COLO829 (cell line): ENCODE measurements at places on chromosomes 6 and 20.

- no peak for DNase-seq
Measured at GRCh38 chr20:49906615-49907154, 8.6 kb downstream of the SPATA2 start.

DNA sequence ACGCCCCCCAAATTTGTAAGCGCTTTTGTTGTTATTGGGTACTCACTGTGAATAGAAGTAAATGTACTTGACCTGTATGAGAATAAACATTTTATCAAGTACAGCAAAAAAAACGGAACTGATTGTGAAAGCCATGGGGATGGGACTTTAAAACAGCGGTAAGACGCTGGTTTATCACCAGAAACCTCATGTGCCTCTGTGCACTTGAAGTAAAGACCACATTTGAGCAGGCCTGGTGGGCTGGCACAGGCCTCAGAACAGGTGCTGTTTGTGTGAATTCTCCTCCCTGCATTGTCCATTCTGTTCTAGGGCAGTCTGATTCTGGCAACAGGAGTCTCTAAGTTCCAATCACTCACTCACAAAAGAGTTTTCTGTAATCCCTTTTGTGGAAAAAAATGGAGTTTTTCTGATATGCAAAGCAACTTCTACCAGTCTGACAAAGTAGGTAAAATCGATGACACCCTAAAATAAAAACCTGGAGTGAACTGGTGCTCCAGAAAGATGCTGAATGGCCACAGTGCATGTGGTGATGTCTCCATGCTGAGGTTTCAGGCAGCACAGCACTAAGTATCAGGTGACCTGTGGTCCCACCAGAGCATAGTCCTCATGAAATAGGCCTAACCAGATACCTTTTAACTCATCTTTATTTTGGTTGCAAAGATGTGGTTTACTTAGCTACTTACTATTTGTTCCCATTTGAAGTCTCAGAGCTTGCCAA, 53.9 kb downstream of the STX7 start:
- no peak for DNase-seq

DNA sequence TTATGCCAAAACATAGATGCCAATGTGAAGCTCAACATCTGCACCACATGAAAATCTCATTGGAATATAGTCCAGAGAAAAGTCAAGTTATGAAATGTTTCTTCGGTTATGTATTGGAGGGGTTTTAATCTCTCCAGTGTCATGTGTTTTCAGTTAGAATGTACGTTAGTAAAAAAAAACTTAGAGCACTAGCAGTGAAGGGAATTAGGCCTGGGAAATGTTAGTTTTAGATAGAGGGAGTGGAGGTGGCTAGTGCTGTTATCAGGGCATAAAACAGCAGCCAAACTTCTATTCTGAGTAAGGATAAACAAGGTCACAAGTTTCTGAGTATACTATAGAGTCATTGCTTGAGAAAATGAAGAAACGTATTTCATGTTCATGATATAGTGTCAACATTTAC, 42.9 kb downstream of the HDGFL1 start:
- DNase-seq: no peak

GRCh38 chr6:130696806-130697205, 130.4 kb upstream of the SMLR1 start:
- no peak for DNase-seq

DNA sequence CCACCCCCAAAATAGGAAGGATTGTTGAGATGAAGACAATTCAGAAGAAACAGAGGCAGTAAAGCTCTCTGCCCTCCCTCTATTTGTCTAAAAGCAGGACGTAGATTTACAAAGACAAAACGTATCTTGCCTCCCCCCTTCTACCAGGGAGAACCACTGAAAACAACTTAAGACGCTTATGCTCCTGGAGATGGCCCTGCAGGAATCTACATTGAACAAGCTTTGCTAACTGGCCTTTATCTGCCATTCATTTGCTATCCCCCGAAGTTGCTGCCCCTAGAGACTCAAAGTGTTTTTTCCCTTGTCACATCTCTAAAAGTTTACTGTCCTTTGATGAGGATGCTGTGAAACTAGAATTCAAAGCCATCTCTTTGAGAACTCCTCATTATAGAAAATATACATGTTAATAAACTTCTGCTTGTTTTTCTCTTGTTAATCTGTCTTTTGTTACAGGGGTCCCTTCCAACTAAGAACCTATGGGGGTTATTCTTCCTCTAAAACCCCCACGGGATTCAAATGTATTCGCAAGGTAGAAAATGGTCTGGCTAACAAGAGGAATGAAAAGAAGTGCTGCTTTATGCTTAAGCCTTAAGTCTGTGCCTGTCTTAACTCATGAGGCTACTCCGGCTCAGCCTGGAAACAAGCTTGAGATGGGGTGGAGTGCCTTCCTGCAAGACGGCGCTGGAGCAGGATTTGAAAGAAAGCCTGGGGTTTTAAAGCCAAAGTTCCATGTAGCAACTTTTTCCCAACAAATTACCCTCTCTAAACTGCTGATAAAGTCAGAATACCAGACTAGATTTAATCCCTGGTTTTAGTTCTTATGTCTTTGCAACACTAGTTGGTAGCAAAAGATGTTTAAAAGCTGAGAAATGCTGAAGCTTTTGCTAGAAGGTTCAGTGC, 88.0 kb downstream of the CLIC5 start:
- DNase-seq: no peak

- no peak for DNase-seq
Measured at GRCh38 chr6:23526526-23526925, 599.5 kb upstream of the NRSN1 start.

GRCh38 chr6:149035766-149036165, 281.7 kb upstream of the TAB2 start:
- DNase-seq: no peak

- no peak for DNase-seq
Measured at GRCh38 chr6:53233309-53233708, 84.7 kb upstream of the GCM1 start.

GRCh38 chr6:168282985-168283685, 36.4 kb downstream of the DACT2 start:
- no peak for DNase-seq

DNA sequence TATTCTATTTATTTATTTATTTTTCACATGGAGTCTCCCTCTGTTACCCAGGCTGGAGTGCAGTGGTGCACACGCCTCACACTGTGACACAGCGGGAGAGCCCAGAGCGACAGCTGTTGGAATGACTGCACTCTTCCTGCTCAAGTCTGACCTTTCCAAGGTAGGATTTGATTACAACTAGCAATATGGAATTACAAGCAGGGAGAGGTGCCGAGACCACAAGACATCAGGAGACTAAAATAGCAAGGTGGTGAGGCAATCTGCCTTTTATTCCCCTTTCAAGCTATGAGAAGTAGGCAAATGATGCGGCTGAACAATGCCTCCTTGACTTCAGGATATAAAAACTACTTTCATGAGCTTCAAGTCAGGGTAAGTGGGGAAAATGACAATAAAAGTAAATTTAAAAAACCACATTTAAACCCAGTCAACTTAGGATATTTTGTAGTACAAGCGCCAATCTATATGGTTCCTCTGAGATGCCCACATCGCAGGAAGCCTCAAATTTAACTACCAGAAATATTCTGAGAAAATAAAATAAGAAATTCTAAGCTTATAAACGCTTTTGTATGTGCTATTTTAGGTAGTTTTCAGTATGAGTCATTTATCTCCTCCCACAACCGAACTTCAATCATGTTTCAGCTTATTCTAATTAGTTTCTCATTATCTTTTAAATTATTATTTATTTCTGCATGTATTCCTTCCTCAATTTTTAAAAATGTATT, 146.9 kb upstream of the SGK1 start:
- peak; percentile 51 for DNase-seq

GRCh38 chr20:1901704-1902103, 6.5 kb downstream of the SIRPA start:
- no peak for DNase-seq

GRCh38 chr6:118580585-118581419, 32.7 kb downstream of the PLN start:
- DNase-seq: peak; percentile 51

GRCh38 chr6:447381-448165, 56.0 kb downstream of the IRF4 start:
- DNase-seq: no peak

DNA sequence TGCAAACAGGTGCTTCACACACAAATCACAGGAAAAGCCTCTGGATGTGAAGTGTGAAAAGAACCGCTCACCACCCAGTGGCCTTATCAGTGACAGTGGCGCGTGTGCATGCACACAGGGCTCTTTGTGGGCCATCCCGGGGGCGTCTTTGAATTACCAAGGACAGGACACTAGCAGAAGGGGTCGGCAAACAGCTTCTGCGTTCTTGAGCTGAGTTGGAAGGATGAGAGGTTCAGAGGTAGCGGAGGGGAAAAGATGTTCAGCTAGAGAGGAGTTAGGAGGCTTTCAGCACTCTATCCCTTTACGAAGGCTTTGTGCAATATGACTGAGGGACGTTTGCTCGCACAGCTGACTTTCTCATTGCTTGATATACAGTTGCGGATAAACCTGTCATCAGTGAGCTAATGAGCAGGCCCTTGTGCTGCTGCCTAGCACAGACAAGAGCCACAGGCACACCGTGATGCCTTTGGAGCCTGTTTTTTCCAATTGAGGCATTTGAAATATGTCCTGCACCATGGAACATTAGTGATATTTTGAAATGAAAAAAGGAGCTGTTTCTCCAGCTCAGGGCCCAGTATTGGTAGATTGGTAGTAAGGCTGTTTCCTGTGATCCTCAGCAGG, 83.1 kb downstream of the IYD start:
- DNase-seq: no peak

- DNase-seq: no peak
Measured at GRCh38 chr20:32443386-32443974, 85.3 kb downstream of the ASXL1 start.

DNA sequence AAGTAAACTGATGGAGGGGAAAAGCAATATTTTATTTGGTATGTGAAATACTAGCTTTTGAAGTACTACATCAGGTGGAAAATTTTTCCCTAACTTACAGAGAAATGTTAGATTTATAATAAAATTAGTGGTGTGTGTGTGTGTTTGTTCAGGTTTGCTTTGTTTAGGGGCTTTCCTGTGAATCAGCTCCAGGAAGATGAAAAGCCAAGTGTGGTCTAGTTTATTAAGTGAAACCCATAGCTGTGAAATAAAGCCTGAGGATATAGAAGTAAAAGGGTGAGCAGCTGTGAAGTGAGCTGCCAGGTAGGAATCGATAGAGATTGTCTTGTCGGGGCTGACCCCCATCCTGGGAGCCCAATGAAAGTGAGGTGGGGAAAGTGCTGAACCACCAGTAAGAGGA, 347.6 kb upstream of the IMPG1 start:
- DNase-seq: no peak

GRCh38 chr20:48146877-48147276, 361.6 kb upstream of the SULF2 start:
- DNase-seq: no peak

DNA sequence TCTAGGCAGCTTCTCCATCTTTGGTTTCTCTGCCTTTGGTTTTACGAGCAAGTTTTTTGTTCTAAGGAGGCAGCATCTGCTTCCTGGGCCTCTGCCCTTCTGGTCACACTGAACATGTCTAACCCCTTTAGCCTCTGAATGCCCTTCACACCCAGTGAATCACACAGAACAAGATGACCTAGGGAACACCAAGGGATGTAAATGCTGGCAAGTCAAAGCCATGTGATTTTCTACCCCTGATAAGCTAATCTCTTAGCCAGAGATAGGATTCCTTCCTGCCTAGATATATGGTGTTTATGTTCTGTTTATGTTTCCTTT, 7.2 kb upstream of the BPIFB6 start:
- no peak for DNase-seq

GRCh38 chr20:22684763-22685443, 100.5 kb upstream of the FOXA2 start:
- DNase-seq: no peak

DNA sequence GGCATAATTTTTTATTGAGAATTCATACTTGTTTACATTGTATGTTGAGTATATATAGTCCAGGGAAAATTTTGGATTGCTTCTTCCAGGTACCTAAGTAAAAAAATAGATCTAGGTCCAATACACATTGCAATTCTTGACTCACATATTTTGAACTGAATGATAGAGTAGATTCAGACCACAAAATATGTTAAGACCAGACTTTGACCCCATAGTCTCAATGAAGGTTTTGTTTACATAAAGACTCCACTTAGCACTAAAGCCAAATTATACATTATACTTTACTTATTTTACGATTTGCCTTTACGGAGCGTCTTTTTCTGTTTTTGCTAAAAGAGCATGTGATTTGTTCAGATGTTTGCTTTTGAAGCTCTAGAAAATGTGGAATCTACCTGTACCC, 144.1 kb upstream of the PTCHD4 start:
- no peak for DNase-seq

DNA sequence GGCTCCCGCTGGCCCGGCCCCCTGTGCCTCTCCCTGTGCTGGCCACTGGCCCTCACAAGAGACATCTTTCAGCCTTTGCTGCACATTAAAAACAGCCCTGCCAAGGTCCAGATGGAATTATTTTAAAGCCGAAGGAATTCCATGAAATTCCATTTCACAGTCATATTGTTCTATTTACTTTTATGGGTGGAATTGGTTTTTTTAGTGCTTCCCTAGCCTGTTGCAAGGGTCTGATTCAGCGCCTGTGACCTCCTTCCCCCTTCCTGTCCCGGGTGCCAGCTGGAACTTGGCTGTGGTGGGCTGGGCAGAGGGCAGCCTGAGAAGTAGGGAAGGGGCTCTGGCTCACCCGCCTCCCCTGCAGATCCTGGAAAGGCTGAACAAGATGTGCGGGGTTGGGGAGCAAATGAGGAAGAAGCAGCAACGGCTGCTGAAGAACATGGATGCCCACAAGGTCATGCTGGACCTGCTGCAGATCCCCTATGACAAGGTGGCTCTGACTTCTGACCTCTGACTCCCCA, 34.3 kb downstream of the UQCC2 start:
- DNase-seq: no peak

DNA sequence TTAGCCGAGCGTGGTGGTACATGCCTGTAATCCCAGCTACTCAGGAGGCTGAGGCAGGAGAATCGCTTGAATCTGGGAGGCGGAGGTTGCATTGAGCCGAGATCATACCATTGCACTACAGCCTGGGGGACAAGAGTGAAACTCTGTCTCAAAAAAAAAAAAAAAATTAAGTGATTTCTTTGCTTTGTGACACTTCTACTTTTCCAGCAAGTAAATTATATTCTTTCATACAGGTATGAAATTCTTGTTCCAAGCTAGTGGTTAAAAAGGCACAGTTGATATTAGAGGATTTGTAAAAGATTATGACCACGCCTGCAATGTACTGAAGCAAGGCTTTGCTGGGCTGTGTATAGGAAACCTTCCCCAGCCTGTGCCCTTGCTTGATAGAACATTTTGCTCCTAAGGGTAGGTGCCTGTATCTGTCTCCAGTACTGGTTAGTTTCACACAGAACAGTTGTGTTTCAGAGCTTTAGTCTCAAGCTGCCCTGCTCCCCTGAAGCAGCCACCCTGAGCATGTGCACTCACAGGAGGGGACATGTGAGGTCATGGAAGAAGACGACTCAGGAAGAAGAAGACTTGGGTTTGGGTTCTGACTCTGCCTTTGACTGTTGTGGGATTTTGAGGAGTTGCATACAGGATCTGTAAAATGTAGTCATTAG, 10.2 kb downstream of the PTPN1 start:
- no peak for DNase-seq
